Smooth muscle cell of the brain vasculature (primary cell): ENCODE measurements at places on chromosomes 7 and 10.

GRCh38 chr10:6918305-6918704, 338.2 kb upstream of the PRKCQ start:
- no peak for DNase-seq

DNA sequence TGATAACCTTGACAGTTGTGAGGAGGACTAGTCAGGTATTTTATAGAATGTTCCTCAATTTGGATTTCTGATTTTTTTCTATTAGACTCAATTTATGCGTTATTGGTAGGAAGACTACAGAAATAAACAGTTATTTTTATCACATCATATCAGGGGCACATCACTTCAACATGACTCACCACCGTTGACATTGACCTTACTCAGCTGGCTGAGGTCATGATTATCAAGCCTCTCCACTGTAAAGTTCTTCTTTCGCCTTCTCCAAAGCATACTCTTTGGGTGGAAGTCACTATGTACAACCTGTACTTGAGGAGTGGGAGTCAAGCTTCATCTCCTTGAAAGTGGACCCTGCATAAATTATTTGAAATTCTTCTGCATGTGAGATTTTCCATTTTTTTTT, 194.3 kb upstream of the IGFBP3 start:
- no peak for DNase-seq

GRCh38 chr10:126041804-126042231, 145.5 kb downstream of the FANK1 start:
- no peak for DNase-seq

DNA sequence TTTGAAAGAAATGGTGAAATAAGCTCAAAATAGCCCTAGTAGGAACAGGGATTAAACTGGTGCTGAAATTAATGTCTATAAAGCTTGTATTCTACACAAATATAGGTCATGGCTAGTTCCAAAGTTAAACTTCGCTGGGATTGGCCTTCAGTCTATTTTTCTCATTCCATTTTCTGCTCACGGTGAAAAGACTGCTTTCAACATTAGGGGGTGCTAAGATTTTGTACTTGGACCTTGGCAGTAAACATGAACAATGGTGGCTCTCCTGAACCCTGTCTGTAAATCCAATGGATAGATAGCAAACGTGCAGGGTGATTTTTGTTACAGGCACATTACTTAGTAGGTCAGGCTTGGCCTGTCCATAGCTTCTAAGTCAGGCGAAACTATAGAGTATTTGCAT, 36.0 kb upstream of the RSU1 start:
- DNase-seq: no peak

- DNase-seq: no peak
Measured at GRCh38 chr10:88006261-88006660, 142.8 kb downstream of the PTEN start.

- DNase-seq: no peak
Measured at GRCh38 chr7:74403521-74404387, 50.0 kb upstream of the GTF2IRD1 start.

GRCh38 chr10:49518566-49518965, 20.4 kb downstream of the ERCC6 start:
- no peak for DNase-seq

DNA sequence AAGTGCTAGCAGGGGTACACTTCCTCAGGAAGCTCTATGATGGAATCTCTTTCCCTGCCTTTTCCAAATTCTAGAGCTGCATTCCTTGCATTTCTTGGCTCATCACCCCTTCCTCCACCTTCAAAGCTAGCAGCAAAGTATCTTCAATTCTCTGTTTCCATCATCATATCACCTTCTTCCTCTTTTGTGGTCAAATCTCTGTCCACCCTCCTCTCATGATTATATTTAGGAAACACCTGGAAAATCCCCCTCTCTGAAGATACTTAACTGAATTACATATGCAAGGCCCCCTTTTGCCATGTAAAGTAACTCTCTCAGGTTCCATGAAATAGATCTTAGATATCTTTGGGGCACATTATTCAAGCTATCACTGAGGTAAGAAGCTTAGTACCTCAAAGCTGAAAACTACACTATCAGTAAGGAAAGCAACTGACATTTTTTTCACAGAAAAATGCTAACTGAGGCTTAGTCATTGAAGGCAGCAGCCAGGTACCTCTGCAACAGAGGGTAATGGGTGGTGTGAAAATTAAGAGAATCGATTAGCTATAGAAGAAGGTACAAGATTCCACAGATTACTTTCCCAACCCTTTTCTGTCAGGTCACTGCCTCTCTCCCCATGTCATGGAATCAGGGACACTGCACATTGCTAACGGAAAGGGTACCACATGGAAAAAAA, 197.3 kb downstream of the MACC1 start:
- no peak for DNase-seq

- DNase-seq: peak; percentile 70
Measured at GRCh38 chr10:34638406-34639054, 176.6 kb downstream of the PARD3 start.

DNA sequence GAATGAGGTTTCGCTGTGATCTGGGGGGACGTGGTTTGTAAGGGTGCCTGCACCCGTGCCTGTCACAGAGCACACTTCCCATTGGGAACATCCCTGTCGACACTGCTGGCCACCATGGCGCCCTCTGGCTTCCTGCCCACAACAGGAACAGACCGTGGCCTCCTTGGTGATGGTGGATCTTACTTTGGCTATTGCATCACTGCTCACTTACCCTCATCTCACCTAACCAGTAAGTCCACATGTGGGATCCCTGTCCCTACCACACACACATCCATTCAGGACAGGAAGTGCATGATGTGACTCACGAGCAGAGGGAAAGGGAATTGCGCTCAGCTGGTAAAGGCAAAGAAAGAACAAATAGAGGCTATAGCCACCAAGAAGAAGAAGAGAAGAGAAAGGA, 26.2 kb upstream of the SEC61G start:
- DNase-seq: no peak

DNA sequence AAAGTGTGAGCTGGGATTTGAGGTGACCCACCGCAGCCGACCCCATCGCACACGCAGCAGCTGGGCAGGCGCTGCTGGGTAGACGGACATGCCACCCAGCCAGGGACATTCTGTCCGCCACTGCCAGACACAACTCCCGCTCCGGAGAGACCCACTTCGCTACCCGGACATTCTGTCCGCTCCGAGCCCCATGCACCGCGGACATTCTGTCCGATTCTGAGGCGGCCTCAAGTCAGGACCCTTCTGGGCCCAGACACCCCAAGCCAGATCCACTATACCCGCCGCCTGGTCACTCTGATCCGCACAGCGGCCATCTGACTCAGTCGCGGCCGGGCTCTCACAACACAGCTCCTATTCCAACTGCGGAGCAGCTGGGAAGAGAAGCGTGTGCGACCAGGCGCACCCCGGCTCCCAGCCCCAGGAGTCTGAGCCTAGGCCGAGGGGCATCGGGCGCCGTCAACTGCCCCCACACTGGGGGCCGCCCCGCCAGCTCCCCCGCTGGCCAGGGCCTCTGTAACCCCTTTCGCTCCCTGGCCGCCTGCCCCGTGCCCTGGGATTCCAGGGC, 763 bp downstream of the PITX3 start:
- DNase-seq: no peak

GRCh38 chr7:26858241-26858715, 6.1 kb downstream of the SKAP2 start:
- DNase-seq: no peak

DNA sequence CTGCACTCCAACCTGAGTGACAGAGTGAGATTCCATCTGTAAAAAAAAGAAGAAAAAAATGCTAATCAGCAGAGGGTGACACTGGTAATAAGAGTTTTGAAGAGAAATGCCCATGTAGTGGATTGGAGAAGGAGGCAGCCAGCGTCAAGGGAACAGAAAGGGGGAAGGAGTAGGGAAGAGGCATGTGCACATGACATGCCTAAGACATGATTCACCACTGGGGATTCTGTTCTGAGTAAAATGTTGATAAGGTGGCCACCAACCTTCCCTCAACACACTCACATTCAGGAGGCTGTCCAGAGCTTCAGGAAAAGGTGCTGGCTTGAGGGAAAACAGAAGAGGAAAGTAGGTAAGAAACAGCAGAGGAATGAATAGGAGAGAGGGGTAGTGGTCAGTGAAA, 39.9 kb downstream of the AKR1D1 start:
- DNase-seq: no peak

- no peak for DNase-seq
Measured at GRCh38 chr7:519484-520390, at the start of gene PDGFA. Gene PDGFA, minus strand, starts transcription at chr7:519846. Its CDS starts 845 bp downstream, at chr7:519001.

DNA sequence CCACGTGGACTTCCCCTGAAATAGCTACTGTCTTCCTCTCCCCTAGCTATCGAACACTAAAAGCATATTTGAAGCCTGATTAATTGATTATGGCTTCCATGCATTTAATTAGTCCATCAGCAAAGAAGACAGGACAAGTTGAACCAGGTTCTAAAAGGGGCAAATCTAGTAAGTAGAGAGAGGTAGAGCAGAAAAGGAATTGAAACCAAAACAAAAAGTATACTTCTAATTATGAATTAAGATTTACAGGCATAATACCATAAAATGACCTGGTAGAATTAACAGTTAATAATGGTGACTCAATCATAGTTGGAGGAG, 393 bp upstream of the DNAJC1 start:
- DNase-seq: no peak

DNA sequence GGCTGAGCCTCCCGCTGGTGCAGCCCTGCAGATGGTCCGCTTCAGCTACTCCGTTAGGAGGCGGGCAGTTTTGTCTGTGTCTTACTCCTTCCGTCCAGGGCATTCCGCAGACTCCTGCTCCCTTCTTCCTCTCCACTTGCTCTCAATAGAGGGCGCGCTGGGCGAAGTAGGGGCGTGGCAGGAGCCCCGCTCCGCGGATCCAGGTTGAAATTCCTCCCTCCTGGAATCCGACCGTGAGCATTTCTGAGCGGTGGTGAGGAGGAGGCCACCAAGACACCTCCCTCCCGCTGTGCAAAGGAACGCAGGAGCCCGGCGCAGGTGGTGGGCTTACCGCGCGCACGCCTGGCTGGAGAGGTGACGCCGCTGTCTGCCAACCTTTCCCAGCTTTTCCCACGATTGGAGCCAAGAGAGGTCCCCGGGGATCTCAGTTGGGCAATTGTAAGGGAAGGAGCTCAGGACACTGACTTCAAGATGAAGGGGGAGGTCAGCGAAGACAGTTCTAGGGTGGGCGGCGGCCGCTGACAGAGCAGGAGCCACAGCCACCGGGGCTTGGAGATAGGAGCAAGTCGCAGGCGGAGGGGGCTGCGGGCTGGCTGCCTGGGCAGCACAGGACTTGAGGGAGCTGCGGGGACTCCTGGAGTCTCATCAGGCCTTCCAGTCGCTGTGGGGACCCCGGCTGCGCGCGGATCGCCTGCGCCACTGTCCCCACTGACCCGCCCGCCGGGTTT, 1011.3 kb downstream of the XPNPEP1 start:
- DNase-seq: no peak

- no peak for DNase-seq
Measured at GRCh38 chr10:32384171-32384570, 37.2 kb upstream of the EPC1 start.

GRCh38 chr7:155660758-155661093, 16.3 kb downstream of the RBM33 start:
- DNase-seq: no peak

DNA sequence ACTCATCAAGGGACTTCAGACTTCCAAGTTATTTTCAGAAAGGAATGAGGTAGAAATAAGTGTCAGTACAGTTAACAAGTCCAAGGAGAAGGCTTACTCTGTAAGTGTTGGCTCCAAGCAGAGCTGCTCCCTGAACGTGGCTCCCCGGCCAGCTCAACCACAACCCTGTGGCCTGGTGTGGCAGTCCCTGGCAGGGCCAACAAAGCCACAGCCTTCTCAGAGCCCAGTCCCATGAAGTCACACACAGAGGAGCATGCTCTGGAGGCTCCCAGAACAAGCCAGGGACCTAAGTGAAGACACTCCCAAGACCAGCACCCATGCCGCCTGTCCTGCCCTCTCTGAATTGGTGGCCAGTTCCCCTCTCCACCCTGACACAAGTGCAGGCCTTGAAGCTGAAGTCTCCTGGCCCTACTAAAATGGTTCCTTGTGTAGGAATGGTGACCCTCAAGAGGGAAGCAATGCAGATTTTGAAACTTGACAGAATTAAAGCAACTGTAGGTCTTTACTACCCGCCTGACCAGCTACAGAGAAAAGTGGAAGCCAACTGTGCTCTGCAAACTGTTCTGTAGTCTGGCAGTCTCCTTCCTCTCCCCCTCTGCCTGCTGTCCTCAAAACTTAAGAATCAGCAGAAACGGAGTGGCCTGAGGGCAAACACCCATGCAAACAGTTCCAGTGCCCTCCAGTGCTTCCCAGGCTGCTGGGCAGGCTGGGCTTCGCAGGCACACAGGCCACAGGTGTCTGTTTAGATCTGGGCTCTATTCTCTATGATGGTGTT, 51.1 kb downstream of the NOD1 start:
- no peak for DNase-seq

GRCh38 chr7:1124816-1125602, 35.0 kb downstream of the ZFAND2A start:
- no peak for DNase-seq

DNA sequence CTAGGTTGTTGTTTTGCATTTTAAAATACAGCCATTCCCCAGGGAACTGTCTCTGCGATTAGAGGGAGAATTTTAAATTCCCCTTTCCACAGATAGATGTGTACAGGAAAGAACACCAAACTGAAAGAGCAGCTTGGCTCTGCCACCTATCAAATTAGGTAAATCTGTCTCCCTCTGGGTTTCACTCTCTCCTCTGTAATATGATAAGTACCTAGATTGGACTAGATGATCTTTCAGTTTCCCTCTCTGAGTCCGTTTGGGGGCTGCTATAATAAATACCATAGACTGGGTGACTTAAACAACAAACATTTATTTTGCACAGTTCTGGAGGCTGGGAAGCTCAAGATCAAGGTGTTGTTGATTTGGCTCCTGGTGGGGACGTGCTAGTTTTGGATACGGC, 186.0 kb downstream of the KIF20B start:
- no peak for DNase-seq

GRCh38 chr10:21399392-21400035, 126.0 kb downstream of the SKIDA1 start:
- DNase-seq: peak; percentile 44

DNA sequence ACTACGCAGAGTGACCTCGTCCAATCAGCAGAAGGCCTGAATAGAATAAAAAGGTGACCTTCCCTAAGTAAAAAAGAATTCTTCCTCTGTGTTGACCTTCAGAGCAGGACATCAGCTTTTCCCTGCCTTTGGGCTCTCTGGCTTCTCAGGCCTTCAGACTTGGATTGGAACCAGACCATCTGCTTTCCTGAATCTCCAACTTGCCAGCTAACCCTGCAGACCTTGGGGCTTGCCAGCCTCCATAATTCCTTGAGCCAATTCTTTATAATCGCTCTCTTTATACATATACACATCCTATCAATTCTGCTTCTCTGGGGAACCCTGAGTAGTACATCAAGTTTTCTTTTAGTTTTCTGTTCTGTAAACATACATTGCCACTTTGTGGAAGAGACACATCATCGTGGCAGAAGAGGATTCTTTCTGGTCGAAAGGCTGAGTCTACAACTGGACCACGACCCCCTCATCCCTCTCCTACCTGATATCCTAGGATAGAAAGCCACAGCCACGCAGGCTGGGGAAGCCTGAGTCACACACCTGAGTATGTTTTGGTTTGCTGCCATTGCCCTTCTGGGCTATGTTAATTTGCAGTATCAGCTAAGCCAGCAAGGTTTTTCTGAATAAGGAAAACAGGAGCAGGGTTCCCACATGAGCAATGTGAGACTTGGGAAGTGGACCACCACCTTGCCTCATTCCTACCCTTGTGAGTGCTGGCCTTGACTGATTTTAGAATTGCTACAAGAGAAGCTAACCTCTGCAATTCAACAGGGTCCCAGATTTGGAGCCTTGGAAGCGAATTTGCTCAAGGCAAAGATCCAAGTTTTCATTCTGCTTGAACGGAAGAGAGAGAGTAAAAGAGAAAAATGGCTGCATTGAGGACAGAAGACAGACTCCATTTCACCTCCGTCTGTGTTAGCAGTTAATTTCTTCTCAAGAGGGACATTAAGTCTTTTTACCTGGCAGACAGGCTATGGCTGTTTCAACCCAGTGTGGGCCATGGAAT, 445.2 kb upstream of the FZD8 start:
- no peak for DNase-seq
